ENCODE measurements at places on chromosomes 12 and 14.

DNA sequence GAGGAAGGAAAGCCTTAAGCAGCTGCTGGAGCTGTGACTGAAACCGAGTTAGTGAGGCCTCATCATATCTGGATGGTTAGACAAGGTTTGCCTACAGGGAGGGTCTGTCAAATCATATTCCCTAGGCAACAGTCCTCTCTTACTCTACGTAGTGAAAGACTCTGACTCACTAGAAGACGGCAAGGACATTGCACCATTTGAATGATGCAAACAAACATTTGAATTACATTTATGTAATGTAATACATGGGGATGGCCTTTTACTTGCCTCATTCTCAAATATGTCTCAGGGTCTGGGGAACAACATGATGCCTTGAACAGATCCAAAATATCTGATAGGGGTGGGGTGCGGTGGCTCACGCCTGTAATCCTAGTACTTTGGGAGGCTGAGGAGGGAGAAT, 29.8 kb upstream of the STRAP start:
- no peak for DNase-seq

DNA sequence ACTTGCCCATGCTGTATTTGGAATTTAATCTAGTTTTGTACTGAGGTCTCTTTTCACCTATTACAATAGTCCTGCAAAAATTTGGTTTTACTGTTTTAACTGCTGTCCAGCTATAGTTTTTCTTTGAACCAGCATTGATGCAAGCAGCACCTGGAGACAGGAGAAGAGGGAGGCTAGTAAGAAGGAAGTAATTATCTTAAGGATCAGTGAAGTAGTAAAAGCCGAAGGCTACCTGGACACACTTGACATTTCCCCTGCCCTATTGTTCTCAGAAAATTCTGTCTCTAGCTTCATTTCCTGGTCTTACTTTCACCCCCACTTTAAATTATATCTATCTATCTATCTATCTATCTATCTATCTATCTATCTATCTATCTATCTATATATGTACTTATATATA, 43.5 kb upstream of the LRIG3 start:
- no peak for DNase-seq

DNA sequence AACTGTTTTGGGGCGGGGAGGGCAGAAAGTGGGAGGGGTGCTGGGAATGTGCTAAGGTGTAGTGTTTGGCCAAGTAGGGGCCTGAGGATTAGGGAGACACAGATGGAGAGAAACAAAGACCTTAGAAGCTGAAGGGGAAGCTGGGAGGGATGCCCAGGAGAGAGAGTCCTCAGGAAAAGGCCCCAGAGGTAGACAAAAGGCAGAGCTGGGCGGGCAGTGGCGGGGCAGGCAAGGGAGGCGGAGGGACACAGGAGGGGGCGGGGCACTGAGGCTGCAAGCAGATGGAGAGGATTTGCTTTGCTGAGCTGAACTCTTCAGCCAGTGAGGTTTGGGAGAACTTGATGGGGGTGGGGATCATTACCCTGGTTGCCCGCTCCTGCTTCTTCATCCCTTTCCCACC, 2.8 kb downstream of the PTMS start:
- DNase-seq, result no peak

DNA sequence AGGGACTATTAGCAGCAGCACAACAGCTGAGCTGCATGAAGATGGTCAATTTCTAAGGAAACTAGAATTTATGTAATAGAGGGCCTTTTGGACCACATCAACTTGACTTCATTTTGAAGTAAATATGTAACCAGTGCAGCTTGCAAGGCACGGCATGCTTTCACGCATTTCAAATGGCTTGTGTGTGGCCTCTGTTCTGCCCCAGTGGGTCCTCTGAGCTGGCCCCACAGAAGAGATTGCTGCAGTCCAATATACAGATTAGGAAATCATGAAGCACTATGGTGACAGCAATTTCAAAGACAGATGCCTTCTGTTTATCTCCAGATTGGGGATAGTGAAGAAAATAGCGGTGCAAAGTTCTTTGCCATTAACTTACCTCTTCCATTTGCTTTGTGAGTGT, 101.4 kb downstream of the PDZRN4 start:
- no peak for DNase-seq

DNA sequence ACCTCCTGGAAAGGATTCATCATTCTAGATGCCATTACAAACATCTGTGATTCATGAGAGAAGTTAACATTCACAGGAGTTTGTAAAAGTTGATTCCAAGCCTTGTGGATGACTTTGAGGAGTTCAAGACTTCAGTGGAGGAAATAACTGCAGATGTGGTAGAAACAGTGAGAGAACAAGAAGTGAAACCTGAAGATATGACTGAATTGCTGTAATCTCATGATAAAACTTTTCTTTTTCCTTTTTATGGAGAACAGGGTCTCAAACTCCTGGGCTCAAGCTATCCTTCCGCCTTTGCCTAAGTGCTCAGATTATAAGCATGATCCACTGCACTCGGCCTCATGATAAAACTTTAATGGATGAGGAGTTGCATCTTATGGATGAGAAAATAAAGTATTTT, 64.5 kb upstream of the GTF2A1 start:
- DNase-seq, result no peak

DNA sequence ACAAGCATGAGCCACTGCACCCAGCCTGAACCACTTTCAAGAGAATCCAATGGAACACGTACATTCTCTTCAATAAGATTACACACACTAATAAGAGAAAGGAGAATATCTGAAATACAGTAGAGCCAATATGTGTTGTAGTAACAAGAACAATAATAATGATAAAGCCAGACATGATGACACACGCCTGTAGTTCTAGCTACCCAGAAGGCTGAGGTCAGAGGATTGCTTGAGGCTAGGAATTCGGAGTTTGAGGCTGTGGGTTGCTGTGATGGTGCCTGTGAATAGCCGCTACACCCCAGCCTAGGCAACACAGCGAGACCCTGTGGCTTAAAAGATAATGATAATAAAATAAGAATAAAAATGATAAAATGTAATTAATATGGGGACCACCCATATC, 15.6 kb downstream of the APOBEC1 start:
- no peak for DNase-seq

DNA sequence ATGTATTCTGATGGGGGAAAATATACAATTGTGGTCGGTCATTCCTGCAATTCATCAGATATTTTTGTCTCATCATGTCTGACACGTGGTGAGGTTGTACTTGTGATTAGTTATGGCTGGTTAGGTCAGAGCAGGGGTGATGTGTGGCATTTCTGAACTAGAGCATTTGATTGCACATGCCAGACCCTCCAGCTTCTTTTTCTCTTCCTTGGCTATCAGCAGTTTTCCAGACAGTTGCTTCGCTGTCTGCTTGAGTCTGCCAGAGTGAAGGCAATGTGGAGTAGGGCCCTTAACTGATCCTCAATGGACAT, 25.9 kb downstream of the TMEM117 start:
- DNase-seq, result no peak

- no peak for DNase-seq
Observed at GRCh38 chr12:51484119-51484518, 59.5 kb downstream of the SLC4A8 start.

- peak; percentile 71 for DNase-seq
Observed at GRCh38 chr12:30694412-30695198, 1.1 kb downstream of the IPO8 start.

DNA sequence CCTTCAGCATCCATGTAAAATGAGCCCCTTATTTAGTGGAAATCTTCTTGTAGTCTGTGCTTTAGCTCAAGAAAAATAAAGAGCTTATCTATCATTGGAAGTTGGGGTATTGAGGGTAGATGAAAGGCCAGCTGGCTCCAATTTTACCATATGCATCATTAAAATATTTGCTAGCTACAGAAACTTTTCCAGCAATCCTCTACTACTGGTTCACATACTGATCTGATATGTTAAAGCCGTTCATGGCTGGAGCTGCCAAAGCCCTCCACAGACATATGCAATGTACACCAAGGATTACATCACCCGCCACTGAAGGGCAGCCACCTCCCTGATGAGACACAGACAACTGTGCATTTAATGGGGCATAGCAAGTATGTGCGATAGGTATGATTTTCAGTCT, 1205.3 kb downstream of the GALC start:
- DNase-seq, result no peak

DNA sequence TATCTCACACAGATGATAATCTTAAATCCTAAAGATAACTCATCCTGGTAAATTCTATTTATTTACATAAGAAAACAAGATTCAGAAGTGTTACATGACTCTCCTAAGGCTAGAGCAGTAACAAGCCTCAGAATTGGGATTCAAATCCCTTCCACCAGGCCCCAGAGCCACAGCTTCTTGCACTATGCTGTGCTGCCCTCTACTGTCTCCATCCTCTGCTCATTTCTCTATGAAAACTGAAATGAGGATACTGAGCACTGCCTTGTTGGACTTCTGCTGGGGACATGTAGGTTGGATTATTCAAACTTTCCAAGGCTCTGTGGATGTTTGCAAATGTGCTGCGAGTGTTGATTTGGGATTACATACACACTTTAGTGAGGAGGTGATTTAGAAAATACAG, 23.5 kb upstream of the C12orf50 start:
- DNase-seq, result peak; percentile 42

DNA sequence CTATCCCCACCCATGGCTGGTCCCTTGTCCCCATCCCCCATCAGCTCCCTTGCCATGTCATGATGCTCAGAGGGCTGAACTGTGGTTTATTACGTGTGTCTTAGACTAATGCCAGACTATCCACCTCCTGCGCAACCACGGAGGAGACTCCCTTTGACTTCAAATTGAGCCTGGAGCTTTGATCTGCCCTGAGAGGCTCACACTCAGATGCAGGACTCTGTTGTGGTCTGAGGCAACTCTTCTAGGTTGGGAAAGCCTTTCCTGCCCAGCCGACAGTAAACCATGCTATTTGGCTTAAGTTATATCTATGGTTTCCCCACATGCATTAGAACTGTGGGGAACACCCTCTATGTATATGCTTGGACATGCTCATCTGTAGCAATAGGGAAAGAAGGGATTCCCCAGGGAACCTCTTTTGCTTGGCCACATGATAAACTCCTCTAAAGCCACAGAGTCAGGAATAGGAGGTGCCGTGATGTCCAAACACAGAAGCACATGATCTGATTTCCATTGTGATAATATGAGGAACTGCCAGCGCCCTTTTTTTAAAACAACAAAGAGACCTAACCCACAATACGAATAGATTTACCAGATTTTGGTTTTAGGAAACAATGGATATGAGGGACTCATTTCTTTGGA, 11.1 kb upstream of the LGALS3 start:
- no peak for DNase-seq

- DNase-seq, result no peak
Observed at GRCh38 chr14:52313462-52313861, 650 bp upstream of the PTGER2 start.

DNA sequence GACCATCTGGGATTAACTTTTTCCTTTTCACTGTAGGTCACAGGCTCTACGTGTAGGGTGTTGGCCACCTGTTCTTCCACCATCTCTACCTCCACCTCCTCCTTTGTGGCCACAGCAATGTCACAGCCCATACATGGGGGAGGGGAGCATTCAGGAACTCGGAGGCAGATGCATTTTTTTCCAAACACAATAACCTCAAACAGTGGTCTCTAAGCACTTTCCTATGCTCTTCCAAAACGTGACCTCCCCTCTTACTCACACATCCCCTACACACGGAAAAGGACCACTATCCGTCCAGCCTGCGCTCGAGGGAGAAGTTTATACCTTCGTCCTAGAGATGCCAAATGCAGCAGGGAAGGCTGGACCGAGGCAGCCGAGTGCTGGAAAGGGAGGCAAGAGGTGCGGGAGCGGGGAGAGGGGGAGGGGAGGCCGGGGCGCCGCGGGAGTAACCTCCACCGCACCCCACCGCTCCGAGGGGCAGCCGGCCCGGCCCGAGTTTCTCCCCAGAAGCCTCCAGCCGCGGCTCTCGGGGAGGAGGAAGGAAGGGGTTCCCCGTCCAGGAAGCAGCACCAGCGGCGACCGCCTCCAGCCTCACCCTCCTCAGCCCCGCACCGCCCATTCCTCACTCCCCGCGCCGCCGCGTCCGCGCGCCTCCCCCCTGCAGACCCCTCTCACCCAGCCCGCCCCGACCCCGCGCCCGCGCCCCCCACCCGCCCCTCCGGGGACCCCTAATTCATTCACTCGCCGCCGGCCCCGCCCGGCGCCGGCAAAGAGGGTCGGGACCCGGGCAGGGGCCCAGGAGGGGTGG, 594 bp downstream of the KRAS start:
- DNase-seq, result peak; percentile 30

- no peak for DNase-seq
Observed at GRCh38 chr12:57615637-57616036, 4.4 kb downstream of the ARHGEF25 start.

DNA sequence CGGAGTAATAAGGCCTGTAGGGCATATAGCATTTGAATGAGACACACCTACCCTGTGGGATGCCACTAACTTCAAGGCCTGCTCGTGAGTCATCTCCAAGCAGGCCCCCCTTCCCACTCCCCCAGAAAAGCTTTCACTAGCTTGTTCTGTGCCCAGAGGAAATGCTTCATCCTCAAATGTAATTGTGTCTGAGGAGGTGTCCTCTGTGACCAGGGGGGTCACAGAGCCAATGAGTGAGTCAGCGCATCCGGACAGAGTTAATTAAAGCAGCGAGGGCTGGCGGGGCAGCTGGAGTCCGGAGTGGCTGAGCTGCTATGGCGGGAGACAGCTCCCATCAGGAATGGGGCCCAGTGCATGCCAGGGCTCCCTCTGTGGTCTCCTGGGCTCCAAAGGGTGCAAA, 27.0 kb upstream of the ESRRB start:
- no peak for DNase-seq

GRCh38 chr12:84506282-84506681, 406.3 kb downstream of the SLC6A15 start:
- DNase-seq, result no peak

- DNase-seq, result no peak
Observed at GRCh38 chr14:99880651-99881420, 87.6 kb downstream of the EML1 start.

- peak; percentile 80 for DNase-seq
Observed at GRCh38 chr12:117025481-117026151, 73.6 kb downstream of the TESC start.

- no peak for DNase-seq
Observed at GRCh38 chr12:123011701-123012100, 31.2 kb downstream of the ARL6IP4 start.

DNA sequence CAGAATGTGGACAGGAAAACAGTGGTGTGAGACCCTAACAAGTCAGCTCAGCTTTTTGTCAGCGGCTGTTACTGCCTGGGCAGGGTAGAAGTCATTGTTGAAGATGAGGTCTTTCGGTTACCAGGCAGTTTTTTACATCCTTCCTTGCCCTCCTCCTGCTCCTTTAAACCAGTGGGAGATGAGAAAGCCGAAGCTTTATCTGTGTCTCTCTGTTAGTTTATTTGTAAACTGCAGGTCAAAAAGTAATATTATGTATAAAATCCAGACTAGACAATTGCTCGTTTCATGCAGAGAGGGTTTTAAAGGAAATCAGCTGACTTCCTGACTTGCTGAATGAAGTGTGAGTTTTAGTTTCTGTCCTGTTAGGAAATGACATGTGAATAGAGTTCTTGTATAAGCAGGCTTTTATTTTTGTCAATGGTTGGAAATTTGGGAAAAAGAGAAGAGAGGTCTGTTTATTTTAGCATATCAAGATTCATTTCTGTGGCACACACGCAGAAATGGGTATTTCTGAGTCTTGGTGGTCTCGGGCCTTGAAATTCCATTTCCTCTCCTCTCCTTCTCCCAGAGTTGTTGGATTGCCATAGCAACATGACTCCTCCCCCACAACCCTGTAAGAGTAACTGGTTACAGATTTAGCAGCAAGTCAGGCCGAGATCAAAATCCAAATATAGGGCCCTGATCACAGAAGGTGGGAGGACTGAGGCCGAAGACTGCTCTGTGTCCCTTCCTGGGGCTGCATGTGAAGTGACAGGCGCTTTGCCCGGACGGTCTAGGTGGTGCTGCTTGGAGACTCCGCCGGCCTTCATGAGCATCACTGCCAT, 60.8 kb downstream of the SAMD4A start:
- no peak for DNase-seq
